ENCODE measurements at places on chromosomes 12 and 14. TPM values are rescaled to one million over a fixed set of nuclear protein-coding genes. Genes with fewer than 3 reads are reported as not detected.

The LRIG3 gene
- 1.2 TPM for total RNA-seq

The COX8C gene
- total RNA-seq: not detected

The PRB2 gene
- not detected for total RNA-seq

The MYRFL gene
- total RNA-seq: not detected

The DLK1 gene
- total RNA-seq: 0.63 TPM

The NTF3 gene
- not detected for total RNA-seq

The FOXA1 gene
- 0.35 TPM for total RNA-seq

The PDE3A gene
- 0.08 TPM for total RNA-seq

The IL23A gene
- total RNA-seq: 26.4 TPM

The AMDHD1 gene
- 0.95 TPM for total RNA-seq

The GPRC5D gene
- total RNA-seq: not detected

The ZNF26 gene
- 24.0 TPM for total RNA-seq

The SPTB gene
- total RNA-seq: 0.08 TPM

The CEBPE gene
- not detected for total RNA-seq

The NANOG gene
- total RNA-seq: 0.33 TPM

The IL31 gene
- total RNA-seq: 31.4 TPM

The CIT gene
- 5.3 TPM for total RNA-seq

The RASSF9 gene
- not detected for total RNA-seq

The ALDH1L2 gene
- 0.81 TPM for total RNA-seq

The PPFIA2 gene
- not detected for total RNA-seq

The KRT83 gene
- not detected for total RNA-seq

The RAD9B gene
- 0.73 TPM for total RNA-seq

The MGP gene
- total RNA-seq: not detected

The POTEM gene
- total RNA-seq: not detected

The SELPLG gene
- total RNA-seq: 16.8 TPM

The GZMH gene
- 34.7 TPM for total RNA-seq

The TTC7B gene
- total RNA-seq: 5.1 TPM

The SDS gene
- total RNA-seq: 0.18 TPM

The TBX5 gene
- not detected for total RNA-seq

The MCRS1 gene
- total RNA-seq: 92.1 TPM

The ING4 gene
- total RNA-seq: 6.9 TPM

The FGF23 gene
- total RNA-seq: not detected

The NELL2 gene
- 19.9 TPM for total RNA-seq

The WDHD1 gene
- total RNA-seq: 43.1 TPM

The OR6C2 gene
- not detected for total RNA-seq

The STAC3 gene
- 1.7 TPM for total RNA-seq

The SNX6 gene
- total RNA-seq: 59.6 TPM

The MRPL51 gene
- total RNA-seq: 262 TPM

The BEGAIN gene
- total RNA-seq: 0.53 TPM

The TSPAN8 gene
- 0.29 TPM for total RNA-seq

The MIPOL1 gene
- not detected for total RNA-seq

The MAP4K5 gene
- total RNA-seq: 48.5 TPM

The WIF1 gene
- total RNA-seq: not detected

The SLC16A7 gene
- 37.1 TPM for total RNA-seq

The ARHGDIB gene
- 247 TPM for total RNA-seq

The ACVRL1 gene
- total RNA-seq: not detected

The SFSWAP gene
- total RNA-seq: 76.7 TPM

The KRT77 gene
- not detected for total RNA-seq

Data from activated T-cell treated with anti-CD3 and anti-CD28 coated beads, Interleukin-2, amount 50 U/mL, for 4 hours (primary cell).